ENCODE measurements at places on chromosomes 2 and 18. TPM values are rescaled to one million over a fixed set of nuclear protein-coding genes. Genes with fewer than 3 reads are reported as not detected.

Gene TMEM237
- 21.2 TPM for total RNA-seq

Gene GPR35
- 0.39 TPM for total RNA-seq

Gene ERLEC1
- 86.4 TPM for total RNA-seq

Gene FASTKD1
- 16.1 TPM for total RNA-seq

Gene DPYSL5
- total RNA-seq: not detected

Gene APLF
- total RNA-seq: 2.8 TPM

Gene R3HDM1
- total RNA-seq: 13.4 TPM

Gene ZNF385B
- total RNA-seq: 2.6 TPM

Gene ALK
- total RNA-seq: under 0.01 TPM
